ENCODE measurements at places on chromosomes 3 and 15.

GRCh38 chr3:149592758-149593240 lies 65.0 kb downstream of the WWTR1 start:
- no peak for DNase-seq

DNA sequence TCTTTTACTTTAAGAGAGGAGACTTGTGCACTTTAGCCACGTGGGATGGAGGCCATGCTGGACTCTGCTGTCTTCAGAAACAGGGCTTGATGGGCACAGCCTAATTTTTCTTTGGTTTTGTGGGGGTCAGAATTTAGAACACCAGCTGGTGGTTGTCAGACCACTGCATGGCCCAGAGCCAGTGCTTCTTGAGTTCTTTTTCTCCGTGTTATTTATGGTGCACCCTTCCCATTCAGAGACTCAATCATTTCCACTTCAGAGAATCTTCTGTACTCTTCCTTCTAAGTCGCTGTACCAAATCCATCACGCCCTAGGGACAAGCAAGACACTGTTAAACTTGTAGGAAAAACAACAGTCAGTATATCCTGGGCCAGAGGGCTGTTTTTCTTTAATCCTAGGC lies 20.1 kb downstream of the PRR23A start:
- DNase-seq, result no peak

GRCh38 chr3:33256249-33256648 lies 21.0 kb upstream of the FBXL2 start:
- no peak for DNase-seq

DNA sequence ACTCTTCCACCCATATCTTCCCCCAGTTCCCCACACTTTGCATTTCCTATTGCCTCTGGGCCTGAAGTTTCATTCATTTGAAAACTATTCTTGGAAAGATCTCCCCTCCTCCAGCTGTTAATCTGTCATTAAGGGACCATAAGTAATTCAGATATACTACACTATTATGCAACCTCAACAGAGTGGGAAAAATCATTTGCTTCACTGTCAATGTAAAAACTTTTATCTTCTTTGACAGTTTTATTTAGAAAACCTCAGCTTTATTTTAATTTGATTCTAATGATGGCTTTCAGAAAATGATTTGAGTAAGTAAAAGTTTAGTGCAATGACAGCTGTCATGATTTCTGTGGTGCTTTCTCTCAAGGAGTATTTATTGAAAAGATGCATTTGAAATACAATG lies 435.3 kb upstream of the KCNMB2 start:
- DNase-seq, result no peak

- DNase-seq, result no peak
Observed at GRCh38 chr3:46141813-46142212, 66.3 kb downstream of the CCR1 start.

GRCh38 chr3:135456108-135456790 lies 509.3 kb upstream of the PPP2R3A start:
- DNase-seq, result no peak

DNA sequence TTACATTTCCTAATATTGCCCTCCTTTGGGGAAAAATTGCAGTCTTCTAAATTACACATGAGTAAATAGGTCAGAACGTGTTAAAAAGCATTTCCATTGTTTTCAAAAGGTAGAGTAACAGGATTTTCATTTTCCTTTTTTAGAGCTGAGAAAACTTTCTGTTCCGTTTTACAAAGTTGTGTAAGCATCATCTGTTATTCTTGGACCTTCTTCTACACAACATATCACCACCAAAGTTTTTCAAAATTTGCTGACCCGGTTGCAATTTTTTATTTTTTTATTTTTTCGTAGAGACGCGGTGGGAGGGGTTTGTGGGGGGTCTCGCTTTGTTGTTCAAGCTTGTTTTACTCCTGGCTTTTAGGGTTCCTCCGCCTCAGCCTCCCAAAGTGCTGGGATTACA lies 1.1 kb downstream of the CCDC39 start:
- no peak for DNase-seq

GRCh38 chr15:64687688-64688087 lies 87.7 kb downstream of the RBPMS2 start:
- no peak for DNase-seq

DNA sequence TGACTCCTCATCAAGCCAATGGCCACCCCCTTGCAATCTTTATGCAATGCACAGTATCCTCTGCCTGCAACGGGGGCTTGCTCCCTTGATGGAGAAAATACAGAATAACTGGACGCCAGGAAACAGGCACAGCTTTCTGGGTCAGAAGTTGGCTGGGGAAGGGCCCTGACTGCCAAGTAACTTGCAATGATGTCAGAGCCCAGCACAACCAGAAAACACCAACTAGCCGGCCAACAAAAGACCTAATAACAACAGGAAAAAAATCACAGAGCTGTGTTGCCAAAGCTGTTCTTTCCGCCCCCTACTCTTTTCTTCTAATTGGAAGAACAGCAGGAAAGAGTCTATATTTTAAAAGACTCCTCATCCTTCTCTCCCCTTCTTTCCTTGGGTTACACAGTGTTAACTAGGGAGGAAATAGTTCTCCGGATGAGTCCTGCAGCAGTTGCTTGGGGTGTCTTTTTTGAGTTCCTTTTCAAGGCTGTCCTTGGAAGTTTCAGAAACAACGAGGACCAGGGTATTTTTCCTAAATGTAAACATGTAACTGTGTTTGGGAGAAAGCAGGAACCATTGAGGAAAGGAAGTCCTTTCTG lies 1.4 kb upstream of the SEMA6D start:
- DNase-seq, result no peak

DNA sequence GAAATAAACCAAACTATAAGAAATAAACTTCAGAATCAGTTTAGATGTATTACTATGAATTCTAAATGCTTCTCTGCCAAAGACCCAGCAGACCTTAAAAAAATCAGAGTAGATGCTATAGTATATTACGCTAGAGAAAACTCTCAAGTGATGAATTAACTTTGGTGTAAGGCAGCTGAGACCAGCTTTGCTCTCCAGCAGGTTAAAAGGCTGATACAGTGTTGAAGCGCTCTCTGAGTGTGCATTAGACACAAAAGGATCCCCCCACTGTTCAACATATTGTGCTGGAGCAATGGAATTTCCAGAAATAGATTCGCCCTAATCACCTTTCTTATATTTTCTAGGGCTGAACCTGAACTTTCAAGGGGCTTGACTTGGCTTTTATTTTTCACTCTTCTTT lies 190.0 kb downstream of the EFHB start:
- DNase-seq, result no peak

Data from MCF 10A (cell line).